ENCODE measurements at places on chromosomes 7 and 10.

GRCh38 chr10:44776181-44776580 is 135.0 kb upstream of the TMEM72 start:
- DNase-seq, result no peak

GRCh38 chr10:119845656-119846055 is 27.0 kb downstream of the MCMBP start:
- DNase-seq, result no peak

DNA sequence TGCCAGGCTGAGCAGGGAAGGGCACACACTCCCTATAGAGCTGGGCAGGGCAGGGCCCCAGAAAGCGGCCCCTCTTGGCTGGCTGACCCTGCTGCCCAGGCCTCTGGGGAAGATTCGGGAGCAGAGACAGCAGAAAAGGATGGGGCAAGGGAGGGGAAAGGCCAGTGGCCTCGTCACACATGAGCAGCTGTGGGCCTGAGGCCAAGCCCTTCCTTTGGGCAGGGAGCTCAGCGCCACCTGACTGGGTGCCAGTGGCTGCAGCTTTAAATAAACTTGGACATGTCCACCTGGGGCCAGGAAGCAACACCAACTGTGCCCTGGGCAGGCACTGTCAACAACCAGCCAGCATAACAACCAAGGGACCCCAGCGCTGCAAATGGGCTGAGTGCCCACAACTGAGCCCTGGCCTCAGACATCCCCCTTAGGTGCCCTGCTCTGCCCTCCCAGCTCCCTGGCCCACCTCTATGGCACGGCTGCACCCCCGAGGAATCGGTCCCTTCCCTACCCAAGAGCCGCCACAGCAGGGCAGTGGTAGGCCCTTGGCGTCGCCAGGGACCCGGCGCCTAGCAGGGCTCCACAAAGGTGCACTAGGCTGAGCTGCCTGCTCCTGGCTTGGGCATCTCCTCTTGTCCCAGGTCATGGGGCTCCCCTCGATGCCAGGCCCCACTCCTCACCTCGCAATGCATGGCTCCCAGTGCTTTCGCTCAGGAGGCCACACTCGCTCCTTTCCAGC is 2.6 kb downstream of the CAMK2B start:
- no peak for DNase-seq

- no peak for DNase-seq
These were observed 293.3 kb downstream of the ADRA2A start for GRCh38 chr10:111370101-111370500.

DNA sequence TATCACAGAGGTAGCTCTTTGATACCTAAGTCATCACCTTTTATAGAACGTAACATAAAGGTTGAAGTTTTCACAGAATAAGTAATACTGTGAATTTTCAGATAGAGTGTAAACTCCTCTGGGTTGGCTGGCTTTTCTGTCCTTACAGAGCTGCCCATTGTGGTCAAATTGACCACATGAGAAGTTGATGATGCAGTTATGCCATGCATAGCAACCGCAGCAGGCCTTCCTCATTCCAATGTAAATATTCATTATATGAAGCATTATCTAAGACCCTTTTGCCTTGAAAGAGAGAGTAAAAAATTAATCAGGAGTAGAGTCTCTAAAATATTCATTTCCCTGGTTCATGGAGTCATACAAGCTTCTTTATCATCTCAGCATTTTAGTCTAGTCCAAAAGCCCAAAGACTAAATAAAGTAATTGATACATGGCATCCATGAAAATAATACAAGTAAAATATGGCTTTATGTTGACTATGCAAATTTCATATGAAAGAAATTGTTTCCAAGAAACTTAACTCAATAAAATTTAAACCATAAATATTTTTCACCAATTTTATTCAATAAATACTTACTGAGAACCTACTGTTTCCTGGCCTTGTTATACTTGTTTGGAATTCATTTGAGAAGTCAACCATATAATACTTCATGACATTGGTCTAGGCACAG is 516.4 kb downstream of the PCDH15 start:
- DNase-seq, result no peak

DNA sequence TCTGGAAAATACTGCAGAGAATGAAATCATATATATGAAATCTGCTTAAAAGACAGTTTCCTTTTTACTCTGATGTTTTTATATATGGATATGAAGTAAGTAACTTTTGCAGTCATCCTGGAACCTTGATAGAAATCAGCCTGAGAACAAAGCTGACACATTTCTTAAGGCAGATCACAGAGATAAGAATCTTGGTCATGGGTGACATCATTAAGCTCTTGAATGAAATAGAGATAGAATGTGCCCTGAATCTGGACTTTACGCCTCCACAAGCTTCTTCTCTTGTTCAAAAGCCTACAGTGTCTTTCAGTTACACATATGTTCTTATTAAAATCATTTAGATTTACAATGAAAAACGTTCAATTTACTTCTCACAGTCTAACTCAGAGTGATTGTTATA is 319.1 kb upstream of the CNTNAP2 start:
- DNase-seq, result no peak

DNA sequence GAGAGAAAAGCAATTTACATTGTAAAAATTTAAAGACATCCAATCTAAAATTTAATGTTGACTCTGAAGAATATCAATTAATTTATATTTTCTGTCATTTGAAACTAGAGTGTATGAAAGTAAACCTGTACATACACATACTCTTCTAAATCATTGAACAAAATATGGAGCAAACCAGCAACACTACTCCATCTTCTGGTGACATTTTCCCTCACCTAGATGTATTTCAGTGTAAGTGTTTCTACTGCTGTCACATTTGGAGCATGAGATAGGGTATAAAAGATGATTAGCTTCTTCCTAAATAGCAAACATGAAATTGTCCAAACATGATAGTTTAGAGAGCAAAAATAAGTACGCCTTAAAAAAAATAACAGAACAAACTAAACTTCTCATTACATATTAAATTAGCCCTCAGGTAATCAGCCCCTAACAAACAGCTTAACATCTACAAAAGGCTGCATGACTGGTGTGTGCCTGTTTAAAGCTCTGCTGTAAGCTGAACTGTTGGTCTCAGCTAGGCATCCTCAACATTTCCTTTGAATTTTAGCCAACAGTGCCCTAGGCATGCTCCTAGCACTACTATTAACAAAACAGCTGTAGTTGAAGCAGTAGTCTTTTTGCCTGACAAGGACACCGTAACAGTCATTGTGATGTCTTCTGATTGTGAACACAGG is 189.8 kb downstream of the CTNNA3 start:
- DNase-seq, result no peak

DNA sequence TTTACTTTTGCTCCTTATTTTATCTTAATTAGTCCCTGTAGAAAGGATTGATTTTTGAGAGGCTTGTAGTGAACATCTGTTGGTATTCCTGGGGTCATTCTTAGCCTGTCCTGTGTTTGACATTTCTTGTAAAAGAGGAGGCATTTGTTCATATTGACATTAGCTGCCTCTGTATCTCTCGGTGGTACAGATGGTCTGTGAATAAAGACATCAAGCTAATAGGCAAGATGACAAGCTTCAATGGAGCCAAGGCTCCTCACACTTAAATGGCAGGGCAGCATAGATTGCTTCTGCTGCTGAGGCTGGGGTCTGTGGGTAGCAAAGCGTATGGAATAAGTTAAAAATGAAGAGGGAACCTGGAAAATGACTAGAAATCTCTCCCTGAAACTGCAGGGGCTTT is 687.6 kb downstream of the LRMDA start:
- DNase-seq, result no peak

- DNase-seq, result no peak
These were observed 120.1 kb downstream of the NEURL1 start for GRCh38 chr10:103613616-103614015.

GRCh38 chr10:132593389-132593788 is 55.8 kb downstream of the INPP5A start:
- DNase-seq, result peak; percentile 84

DNA sequence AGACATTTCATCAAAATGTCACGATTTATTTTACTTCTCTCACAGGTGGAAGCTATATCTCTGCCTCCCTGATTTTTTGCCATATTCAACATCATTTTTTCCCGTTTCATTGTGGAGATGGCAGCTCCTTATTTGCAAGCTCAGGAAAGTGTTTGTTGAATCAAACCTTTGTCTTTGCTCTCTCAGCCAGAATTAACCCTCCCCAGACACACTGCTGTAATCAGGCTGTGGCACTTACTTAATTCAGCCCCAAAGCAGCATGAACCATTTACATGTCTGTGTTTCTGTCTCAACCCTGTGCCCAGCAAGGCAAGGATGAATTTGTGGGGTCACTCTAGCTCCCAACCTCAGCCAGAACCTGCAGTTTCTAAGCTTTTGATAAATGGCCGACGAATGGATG is 397.2 kb downstream of the TCERG1L start:
- no peak for DNase-seq

DNA sequence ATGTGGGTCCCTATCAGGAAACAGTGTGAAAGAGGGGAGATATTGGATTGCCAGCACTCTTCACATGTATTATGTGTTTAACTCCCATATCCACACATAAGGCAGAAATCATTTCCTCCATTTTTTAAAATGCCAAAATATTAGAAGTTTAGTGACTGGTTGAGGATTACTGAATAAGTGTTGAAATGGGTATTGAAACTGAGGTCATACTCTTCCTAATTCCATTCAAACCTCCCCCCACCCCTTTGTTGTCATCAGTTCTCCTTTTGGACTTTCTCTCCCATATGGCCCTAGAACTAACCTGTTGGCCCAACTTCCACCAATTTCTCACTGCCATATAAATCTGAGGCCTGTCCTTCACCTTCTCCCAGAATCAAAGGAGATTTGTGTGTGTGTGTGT is 81.6 kb downstream of the EVX1 start:
- no peak for DNase-seq

GRCh38 chr10:64257704-64258103 is 736.5 kb downstream of the REEP3 start:
- DNase-seq, result no peak

DNA sequence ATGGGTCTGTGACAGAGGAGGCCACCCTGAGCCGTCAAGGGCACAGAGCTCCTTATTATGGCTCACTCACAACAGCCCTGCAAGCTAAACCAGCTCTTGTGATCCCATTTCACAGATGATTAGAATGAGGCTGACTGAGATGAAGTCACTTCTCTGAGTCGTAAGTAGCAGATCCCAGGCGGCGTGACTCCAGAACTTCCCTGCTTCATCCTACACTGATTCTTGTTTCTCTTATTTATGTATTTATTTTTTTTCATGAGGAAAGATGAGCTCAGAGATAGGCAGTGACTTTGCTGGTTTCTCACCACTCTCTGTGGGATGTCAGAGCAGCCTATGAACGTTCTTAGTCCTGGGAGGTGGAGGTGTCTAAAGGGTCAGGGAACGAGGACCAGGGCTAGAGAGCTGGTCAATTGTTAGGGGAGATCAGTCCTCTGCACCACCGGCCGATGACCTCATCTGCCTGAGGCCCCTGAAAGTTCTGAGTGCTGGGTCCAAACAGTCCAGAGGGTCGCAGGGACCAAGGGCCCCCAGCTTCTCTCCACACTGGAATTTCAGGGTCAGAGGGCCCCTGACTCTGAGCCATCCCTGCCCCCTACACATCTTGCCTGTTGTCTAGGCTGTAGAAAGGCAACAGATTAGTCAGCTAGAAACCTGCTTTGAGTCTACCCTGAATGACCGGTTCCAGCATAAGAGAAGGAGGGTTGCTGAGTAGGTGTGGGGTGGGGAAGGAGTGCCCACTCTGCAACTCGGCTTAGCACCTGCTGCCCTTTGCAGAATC is 17.9 kb downstream of the CLRN3 start:
- no peak for DNase-seq

DNA sequence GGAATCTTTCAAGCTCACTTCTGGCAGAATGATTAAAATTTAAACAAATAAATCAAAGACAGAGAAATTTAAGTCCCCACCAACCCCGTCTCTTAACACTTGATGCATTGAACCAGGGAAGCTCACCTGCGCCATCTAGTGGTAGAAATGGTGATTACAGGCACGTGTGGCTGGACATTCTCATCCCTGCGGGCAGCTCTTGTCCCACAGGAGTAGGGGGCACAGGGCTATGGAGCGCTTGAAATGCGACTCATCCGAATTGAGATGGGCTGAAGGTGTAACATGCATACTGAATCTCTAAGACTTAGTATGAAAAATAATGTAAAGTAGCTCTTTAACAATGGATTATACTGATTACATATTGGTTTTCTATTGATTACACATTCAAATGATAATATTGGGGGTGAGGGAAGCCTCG is 24.8 kb upstream of the SLIT1 start:
- peak; percentile 50 for DNase-seq

DNA sequence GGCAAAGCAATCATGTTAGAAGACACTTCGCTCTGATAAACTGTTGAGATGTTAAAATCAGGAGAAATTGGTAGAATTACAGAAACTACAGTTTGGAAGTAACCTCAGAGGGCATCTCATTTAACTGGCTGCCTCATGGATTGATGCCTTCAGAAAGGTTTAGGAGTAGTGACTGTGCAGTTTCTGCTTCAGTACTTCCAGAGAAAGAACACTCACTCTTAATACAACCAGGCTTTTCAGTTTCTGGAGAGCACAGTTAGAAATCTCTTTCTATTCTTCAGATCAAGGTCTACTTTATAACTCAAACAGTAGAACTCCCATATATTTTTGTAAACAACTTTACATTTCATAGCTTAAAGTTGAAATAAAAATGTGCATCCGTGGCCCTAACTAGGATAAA is 1358.9 kb upstream of the LRRTM3 start:
- DNase-seq, result no peak

GRCh38 chr7:95205665-95206225 is 118.6 kb downstream of the PON1 start:
- DNase-seq, result no peak

GRCh38 chr10:132357286-132358058 is 25.5 kb downstream of the LRRC27 start:
- no peak for DNase-seq

DNA sequence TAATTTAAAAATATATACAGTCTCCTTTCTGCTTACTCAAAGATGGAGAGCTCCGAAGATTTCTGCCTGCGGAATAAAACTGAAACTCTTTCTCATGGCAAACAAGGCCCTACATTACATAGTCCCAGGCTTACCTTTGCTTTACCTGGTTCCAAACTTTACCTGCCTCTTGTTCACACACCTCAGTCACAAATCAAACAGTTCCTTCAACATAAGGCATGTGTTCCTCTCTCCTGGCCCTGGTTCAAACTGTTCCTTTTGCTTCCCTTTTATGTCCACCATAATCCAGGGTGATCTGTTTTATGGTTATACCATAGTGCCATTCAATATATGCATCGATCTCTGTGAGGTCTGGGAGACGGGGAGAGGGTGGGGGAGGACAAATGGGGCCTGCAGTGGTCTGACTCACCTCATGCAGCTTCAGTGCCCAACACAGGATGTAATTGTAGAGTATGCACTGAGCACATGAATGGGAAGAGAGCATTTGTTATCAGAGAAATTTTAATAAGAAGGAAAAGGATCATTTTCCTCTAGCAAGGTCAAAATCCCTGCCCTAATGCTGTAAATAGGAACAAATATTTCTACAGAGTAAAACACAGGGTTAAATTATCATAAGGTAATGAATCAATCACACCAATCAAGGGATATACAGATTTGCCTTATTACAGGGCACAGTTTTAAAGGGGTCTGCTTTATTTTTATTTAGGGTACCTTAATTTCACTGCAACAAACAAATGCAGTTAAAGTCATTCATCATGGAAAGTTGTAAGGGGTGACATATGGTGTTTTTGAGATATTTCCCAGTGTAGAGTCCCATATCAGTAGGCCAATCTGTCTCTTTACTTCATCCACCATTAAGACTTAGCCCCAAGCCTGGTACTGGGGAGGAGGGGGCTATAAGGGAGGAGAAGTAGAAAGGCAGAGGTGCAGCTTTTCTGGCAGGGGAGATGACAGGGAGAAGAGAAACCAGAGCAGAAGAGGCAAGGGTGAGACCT is 88.8 kb upstream of the PDE1C start:
- DNase-seq, result no peak

- no peak for DNase-seq
These were observed 315.2 kb downstream of the GATA3 start for GRCh38 chr10:8369666-8370065.

GRCh38 chr10:35172574-35172973 is 45.9 kb downstream of the CREM start:
- no peak for DNase-seq
